ENCODE measurements at places on chromosomes 5 and 9.

- no peak for DNase-seq
Measured at GRCh38 chr9:131018621-131019020, 9.6 kb downstream of the LAMC3 start.

DNA sequence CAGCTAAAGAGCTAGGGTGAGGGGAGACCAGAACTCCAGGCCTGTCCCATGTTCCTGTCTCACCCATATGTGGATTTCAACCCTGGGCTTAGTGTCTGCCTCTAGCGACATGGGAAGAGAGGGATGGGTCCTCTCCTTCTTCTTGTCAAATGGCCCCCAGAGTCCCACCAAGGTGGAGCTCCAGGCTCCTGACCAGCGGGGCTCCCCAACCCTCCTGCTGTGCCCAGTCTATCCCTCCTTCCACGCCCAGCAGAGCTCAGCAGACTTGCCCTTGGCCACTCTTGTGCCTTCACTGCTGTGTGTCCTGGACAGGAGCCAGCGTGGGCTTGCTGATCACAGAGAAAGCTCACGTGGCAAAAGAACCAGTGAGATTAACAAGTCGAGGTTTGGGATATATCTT is 123.0 kb upstream of the GABRP start:
- DNase-seq: no peak

- DNase-seq: no peak
Measured at GRCh38 chr5:152723482-152723881, 318.4 kb upstream of the NMUR2 start.

DNA sequence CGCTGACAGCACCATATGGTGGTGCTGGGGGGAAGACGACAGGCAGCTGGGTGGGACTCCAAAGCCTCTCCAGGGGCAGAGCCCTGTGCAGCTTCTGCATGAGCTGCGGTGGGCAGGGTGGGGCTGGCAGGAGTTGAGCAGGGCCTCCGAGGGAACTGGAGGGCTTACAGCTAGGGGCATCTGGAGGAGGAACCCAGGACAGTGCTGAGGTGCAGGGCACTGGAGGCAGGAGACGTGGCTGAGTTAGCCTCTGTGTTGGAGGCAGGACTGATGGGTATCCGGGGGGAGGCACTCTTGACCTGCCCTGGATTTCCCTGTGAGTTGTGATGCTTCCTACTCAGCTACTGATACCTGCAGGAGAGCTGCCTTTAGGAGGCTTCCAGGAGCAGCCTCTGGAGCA is 45.0 kb downstream of the TENT4A start:
- DNase-seq: no peak

- no peak for DNase-seq
Measured at GRCh38 chr9:96486386-96487028, 36.5 kb downstream of the HABP4 start.

GRCh38 chr9:89770531-89771174 is 165.8 kb downstream of the GADD45G start:
- no peak for DNase-seq

GRCh38 chr5:54251981-54252380 is 58.4 kb downstream of the ARL15 start:
- DNase-seq: no peak

DNA sequence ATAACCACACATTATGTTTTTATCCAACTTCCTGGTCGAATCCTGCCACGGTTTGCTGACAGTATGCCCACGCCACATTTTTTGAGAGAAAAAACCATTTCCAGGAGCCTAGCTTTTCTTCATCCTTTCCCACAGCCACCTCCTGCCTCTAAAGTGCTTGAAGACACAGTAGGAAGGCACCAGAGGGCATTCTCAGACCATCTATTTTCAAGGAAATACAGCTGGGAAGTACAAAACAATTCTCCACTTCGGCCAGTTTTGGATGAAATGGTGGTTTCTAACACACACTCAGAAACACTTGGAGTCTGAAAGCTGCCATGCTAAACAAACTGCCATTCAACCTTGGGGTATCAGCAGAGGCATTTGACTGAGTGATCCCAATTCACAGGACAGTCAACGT is 86.3 kb upstream of the RPS23 start:
- DNase-seq: no peak
